HT-29 (cell line): ENCODE measurements at places on chromosomes 5 and 9.

GRCh38 chr5:181167814-181168488 lies 20.6 kb downstream of the OR2V2 start:
- peak; percentile 56 for DNase-seq

GRCh38 chr9:95508968-95509850 lies 7.6 kb downstream of the PTCH1 start:
- DNase-seq: peak; percentile 85

DNA sequence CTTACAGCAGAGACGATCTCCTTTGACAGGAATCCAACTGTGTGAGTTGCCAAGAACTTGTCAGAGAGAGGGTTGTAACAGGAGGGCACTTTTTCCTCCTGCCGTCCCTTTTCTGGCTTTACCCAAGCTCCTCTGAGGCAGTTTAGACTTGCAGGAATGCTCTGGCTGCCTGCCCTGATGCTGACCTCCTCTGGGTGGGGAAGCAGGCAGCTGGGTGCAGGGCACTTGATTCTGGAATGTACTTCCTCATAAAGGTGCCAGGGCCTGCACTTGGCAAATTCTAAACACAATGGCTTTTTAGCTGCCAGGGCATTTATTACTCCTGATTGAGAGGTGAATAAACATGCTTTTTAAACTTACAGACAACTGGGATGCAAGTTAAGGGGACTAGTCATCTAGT lies 190.4 kb downstream of the EPB41L4A start:
- peak; percentile 92 for DNase-seq

DNA sequence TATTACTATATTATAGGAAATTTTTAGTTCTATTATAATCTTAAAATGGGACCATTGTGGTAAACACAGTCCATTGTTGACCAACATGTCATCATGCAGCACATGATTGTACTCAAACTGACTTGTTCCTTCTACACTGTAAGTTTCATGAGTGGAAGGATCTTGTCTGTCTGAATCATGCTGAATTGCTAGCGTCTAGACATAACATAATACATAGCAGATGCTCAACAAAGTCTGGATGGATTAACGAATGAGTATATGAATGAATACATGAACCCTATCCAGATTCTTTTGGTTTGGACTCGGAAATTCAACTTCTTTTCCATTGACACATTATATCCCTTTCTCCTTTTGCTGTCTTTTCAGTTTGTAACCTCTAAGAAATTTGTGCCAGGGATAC lies 429.2 kb upstream of the SGCD start:
- DNase-seq: no peak

GRCh38 chr5:59218424-59219045 lies 635.7 kb downstream of the RAB3C start:
- peak; percentile 49 for DNase-seq

DNA sequence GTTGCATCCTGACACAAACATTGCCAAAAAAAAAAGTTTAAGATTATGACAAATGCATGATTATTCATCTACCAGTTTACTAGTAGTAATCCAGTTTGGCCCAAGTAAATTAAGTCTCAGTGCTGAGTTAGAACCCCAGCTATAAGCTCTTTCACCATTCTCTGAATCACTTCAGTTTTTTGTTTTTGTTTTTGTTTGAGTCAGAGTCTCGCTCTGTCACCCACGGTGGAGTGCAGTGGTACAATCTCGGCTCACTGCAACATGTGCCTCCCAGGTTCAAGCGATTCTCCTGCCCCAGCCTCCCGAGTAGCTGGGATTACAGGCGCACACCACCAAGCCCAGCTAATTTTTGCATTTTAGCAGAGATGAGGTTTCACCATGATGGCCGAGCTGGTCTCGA lies 1.5 kb upstream of the PCYOX1L start:
- DNase-seq: no peak

DNA sequence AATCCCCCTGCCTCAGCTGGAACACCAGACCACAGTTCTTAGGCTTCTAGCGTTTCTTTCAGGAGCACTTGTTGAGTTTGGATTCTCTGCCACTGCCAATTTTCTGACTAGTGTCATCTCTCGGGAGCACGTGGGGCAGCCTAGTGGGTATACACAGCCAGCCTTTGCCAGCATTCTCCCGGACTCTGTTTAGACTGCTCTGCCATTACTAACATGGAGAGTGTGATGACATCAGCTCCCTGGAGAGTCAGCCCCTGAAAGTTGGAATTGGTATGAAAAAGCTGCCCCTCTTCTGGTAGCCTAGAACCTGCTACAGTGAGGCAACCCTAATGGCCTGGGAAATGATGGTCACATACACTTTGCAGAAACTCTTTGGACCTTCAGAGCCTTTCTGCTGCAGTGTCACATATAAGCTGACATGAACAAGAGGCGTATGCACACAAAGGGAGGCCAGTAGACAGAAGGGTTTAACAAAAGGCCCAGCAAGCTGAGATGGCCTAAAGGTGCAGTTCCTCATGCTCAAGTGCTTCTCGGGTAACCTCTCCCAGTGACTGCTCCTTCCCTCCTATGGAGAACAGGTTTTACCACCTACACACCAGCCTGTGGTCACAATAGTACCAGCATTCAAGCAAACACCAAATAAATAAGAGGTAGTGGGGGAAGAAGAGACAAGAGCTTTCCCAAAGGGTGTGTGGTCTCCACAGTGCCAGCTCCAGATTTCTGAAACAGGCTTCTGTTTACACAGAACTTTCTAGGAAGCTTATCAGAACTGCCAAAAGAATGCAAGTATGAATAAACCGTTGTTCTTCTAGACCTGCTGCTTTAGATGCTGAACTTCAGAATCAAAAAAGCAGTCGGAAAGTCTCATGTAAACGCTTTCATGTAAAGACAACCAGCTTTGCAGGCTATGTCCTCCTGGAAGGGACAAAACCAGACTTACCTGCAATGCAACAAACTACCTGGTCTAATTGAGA lies 16.5 kb downstream of the SPACA9 start:
- DNase-seq: no peak

- DNase-seq: peak; percentile 40
Observed at GRCh38 chr5:53642061-53642460, 81.6 kb downstream of the NDUFS4 start.

GRCh38 chr5:14810282-14810681 lies 61.3 kb downstream of the ANKH start:
- peak; percentile 20 for DNase-seq

DNA sequence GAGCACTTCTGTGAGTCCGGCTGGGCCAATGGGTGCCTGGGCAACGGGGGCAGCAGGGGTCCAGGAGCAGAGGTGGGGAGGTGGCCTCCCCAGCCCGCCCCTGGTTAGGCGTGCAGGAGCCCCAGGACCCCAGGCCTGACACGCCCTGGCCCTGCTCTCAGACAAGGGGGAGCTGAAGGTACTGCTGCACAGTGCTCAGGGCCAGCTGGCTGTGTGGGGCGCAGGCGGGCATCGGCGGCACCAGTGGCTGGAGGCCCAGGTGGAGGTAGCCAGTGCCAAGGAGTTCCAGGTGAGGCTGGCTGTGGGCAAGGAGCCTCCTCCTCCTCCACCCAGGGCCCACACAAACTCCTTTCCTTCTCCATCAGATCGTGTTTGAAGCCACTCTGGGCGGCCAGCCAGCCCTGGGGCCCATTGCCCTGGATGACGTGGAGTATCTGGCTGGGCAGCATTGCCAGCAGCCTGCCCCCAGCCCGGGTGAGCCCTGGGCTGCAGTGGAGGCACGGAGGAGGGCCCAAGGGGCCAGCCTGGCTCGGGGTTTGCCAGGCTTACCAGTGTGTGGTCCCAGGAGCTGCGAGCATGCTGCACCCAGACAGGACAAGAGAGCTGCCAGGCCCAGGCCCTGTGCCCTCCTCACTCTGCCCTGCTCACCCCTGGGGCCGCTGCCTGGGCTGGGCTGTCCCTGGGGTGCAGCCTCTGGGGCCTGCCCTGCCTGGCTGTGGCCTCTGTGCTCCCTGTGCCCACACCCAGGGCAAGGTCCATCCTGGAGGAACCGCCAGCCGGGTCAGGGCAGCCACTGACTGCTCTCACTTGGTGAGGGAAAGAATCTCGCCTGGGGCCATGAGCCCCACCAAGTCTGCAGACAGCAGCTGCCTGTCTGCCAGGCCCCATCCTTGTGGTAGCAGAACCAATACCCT lies 7.0 kb downstream of the MAMDC4 start:
- peak; percentile 82 for DNase-seq

DNA sequence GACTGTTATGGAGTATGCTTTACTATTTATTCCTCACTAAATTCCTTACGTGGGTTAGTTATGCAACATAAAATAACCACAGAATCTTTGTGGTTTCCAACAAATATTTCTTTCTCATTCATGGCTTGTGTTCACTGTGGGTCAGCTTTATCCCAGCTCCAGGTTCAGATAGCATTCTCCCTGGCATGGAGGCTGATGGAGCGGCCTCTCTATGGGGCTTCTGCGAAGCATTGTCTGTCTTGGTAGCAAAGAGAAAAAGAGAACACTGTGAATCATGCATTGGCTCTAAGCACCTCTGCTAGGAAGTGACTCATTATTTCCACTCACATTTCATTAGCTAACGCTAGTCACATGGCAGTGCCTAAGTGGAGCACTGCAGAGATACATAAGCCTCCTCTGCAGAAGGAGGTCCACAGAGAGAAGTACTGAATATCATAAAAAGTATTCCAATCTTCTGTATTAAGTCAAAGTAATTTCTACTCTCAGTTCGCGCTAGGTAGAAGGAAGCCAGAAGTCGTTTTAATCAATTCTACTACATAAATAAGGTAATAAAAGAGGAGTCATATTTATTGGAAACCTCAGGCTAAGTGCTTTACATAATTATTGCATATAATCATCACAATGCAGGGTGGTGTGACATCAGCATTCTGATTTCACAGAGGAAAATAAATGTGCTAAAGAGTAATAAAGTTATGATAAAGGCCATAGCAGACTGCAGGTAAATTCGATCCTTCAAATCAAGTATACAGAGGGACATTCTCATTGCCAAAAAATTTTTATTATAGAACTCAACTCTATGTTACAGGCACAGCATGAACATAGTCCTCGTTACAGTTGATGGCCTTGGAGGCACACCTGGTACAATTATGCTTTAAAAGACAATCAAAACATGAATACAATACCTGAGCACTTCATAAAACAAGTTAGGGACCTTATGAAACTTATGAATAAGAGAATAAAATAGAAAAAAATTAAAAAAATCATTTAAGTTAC lies 531.1 kb downstream of the CETN3 start:
- DNase-seq: peak; percentile 17

- DNase-seq: no peak
Observed at GRCh38 chr5:63690546-63690945, 271.7 kb downstream of the HTR1A start.

GRCh38 chr9:37994639-37995347 lies 74.2 kb downstream of the SHB start:
- no peak for DNase-seq

DNA sequence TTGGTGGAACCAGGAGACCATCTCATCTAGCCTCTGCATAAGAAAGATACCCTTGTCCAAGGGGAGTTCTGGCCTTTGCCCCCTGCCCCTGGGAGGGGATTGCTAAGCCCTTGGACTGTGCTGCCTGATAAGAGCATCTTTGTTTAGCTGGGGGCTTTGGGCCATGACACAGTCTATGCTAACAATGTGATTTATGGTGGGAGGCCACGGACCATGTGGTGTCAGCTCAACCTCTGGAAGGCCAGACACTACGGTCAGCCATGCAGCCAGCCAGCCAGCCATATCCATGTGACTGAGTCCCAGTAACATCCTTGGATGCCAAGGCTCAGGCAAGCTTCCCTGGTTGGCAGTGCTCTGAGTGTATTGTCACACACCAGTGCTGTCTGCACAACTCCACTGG lies 244.4 kb downstream of the FSTL4 start:
- DNase-seq: no peak

- no peak for DNase-seq
Observed at GRCh38 chr5:100761192-100761591, 141.9 kb downstream of the ST8SIA4 start.

GRCh38 chr9:135480071-135480939 lies 723 bp downstream of the PPP1R26 start:
- peak; percentile 40 for DNase-seq

DNA sequence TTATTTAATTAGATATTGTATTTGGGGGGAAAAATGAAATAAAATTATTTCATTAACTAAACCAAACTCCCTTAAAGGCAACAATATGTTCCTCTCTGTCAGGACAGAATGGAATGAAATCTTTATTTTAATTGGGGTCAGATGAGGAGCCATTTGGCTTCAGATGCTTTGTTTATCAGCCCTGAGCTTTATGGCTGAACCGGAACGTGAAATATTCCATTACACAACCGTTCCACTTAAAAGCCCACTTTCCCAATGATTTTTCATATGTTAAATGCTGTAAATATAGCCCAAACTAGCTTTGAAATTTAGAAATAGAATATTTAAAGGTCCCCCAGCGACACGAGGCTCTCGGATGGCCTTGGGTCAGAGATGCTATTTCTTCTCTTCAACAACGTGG lies 149.5 kb downstream of the CRB2 start:
- DNase-seq: no peak

DNA sequence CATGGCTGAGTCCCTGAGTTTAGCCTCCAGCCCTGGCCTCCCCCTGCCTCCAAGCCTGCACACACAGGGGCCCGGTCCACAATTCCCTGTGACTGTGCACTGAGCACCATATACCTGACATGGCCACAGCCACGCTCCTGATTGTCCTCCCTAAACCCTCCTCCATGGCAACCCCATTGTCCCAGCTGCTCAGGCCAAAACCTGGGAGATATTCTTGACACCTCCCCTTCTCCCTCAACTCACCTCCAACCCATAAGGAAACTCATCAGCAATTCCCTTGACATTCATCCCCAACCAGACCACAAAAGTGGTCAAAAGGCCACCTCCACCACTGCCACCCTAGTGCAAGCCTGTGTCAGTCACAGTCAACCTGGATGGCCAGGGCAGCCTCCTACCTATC lies 107.5 kb upstream of the MVB12B start:
- no peak for DNase-seq

DNA sequence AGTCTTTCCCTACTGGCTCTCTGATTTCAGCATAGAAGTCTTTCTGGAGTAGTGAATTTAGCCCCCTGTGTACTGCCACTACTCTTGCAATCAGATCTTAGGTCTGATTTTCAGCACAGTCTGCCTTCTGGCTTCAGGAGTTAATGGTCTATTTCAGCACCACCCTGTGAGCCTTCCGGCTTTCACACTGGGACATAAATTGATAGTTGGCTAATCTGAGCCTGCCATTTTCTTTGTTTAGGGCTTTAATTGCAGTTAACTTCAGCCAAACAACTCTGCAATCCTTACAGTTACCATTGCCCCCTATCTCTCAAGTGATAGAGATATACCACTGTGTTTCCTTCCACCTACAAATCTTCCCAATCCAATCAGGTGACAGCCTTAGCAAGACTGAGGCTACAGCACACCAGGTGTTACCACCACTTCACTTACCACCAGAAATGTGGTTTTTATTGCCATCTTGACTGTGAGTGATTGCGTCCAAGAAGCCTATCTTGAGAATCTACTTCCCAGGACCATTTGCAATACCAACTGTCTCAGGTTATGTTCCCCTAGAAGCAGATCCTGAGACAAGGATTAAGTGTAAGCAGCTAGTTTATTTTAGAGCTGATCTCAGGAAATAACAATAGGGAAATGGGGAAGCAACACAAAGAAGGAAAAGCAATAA lies 51.9 kb upstream of the NEK6 start:
- no peak for DNase-seq

DNA sequence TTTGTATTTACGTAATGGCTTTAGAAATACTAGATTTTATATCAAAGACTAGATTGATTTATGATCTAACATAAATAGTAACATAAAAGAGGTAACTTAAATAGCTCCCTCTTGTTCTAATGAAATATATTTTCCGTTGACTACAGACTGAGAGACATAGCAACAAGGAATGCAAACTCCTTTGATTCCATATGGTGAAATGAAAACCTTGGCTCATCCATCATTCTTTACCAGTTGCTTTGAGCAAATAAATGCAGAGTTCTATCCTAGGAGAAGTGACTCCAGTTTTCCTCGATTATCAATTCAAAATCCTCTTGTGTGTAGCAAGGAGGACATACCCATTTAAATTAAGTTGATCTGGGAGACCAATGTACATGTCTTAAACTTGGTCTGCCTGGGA lies 18.0 kb upstream of the JAKMIP2 start:
- DNase-seq: no peak
